ENCODE measurements at places on chromosomes 5 and 9.

GRCh38 chr9:122360891-122361290 is 9.9 kb upstream of the PTGS1 start:
- DNase-seq, result no peak

- DNase-seq, result no peak
These were observed 138.3 kb upstream of the SHB start for GRCh38 chr9:38207247-38207778.

DNA sequence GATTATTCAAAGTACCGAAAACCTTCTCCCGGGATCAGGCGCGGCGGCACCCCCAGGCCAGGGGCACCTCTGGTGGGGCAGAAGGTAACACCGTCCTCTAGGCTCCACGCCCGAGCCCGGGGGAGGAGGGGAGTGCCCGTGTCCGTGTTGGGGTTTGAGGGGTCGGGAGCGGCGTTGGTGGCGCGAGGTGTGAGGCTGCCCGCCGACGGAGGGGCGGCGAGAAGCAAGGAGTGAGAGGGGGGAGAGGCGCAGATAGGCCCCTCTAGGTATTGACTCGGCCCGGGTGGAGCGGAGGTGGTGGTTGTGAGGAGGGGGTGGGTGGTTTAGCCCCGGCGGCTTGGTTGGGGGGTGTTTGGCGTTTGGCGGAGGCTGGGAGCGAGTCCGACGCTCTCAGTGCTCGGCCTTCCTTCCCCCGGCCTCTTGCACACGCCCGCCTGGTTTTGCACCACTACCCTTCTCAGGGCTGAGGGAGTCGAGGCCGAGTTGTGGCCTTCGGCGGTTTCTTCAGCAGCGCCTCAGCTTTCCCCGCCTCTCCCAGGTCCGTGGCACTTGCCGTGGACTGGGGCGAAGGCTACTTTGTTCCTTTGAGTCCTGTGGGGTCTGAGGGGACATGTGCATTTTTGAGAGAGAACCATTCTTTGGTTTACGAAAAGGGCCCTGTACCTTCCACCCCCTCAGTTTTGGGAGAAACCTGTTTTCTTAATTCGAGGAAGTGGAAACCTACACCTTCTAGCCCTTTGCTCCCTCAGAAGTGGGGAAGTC is 450 bp downstream of the GPBP1 start:
- DNase-seq, result no peak

- no peak for DNase-seq
These were observed 69.1 kb downstream of the GPR21 start for GRCh38 chr9:123102375-123103113.

- no peak for DNase-seq
These were observed 20.8 kb upstream of the NKD2 start for GRCh38 chr5:987761-988160.

GRCh38 chr9:32394381-32395049 is 10.1 kb downstream of the ACO1 start:
- DNase-seq, result no peak

DNA sequence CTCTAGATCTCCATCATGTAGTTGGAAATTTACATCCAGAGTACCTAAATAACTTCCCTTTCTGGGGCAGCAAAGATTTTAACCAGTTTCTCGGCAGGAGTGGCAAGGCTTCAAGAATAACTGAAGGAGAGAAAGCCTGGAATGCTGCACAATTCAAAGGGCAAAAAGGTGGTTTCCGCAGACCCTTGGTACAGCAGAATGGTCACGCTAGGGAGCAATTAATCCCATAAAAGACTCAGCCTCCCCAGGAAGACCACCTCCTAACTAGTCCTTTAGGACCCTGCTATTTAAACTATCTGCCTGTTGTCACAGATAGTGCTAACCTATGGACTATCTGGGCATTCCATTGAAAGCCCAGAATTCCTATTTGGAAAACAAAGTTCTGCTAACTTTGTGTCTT is 3.6 kb downstream of the HTR1A start:
- DNase-seq, result no peak

GRCh38 chr9:30020161-30020560 is 2364.3 kb upstream of the ACO1 start:
- no peak for DNase-seq

DNA sequence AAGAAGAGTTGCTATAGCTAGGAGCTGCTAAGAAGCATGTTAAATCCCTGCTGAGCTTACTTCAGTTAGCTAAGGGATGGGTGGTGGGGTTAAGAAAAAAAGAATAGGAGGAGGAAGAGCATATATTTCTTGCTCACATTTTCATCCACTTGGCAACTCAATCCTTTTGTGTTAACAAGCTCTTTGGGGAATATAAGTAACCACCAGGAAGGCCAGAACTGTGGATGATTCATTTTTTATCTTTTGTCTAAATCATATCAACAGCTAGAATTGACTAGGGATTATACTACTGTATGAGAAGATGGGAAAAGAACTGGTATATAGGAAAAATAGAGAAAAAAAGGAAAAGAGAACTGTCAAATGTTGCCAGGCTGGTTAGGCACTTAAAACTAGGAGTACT is 555.3 kb upstream of the ARRDC3 start:
- DNase-seq, result no peak

DNA sequence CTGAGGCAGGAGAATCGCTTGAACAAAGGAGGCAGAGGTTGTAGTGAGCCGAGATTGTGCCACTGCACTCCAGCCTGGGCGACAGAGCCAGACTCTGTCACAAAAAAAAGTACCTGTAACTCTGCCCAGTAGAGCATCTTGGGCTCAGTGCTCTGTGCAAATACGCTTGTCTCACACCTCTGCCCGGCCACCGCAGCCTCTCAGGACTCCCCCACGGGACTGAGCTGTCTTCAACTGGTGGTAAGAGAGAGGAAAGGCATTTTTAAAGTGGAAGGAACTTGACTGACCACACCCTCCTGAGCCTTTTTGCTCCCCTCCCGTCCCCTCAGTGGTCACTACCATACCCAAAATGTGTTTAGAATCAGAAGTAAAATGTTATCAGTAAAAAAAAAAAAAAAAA is 174.3 kb upstream of the PIK3R1 start:
- DNase-seq, result no peak

DNA sequence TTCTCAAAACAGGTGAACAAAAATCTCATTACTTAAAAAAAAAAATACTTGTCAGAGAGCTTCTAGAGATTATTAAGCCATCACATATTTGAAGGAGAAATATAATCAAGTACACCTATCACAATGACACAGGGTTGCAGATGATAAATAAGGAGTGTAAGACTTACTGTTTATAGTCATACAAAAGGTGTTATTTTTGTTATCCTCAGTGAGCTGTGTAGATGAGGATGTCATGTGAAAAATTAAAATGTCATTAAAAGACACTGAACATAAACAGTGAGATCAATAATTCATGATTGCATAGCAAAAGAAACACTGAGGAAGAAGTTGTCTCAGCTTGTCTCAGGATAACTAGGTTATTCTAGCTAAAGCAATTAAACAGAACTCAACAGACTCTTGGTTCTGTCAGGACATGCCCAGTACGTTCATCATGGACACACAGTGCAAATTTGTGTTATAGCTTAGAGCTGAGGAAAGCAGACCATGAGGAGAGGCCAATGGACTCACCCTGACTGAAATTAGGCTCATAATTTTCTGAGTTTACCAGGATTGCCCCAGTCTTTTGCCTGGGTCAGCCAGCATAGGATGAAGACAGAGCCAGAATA is 1162.6 kb upstream of the C9orf72 start:
- no peak for DNase-seq

All from astrocyte of the cerebellum (primary cell).